ENCODE measurements at places on chromosomes 6 and 20.

GRCh38 chr6:80163754-80164187 lies 57.3 kb downstream of the BCKDHB start:
- no peak for DNase-seq

DNA sequence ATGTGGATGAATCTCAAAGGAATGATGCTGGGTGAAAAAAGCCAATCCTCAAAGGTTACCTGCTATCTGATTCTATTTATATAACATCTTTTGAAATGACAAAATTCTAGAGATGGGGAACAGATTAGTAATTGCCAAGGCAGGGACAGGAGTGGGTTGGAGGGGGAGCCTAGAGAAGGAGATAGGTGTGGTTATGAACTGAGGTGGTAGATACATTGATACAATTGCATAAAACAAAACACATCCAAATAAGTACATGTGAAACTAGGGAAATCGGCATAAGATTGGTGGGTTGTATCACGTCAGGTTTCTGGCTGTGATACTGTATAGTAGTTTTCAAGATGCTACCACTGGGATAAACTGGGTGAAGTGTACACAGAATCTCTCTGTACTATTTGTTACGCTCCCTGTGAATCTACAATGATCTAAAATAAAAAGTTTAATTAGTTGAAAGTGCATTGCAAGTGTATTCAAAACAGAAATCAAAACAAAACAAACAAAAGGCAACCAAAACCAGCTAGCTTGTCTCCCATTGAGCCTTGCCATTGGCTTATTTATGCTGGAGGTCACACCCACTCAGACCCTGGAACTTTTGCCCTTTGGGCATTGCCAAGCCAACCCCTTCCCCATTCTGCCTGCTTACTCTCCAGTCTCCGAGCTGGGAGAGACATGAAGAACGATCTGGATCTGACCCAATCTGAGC lies 27.8 kb downstream of the PPP1R16B start:
- no peak for DNase-seq

- no peak for DNase-seq
Observed at GRCh38 chr6:45422503-45423110, 44.9 kb upstream of the SUPT3H start.

GRCh38 chr6:159093609-159094443 lies 49.0 kb upstream of the TAGAP start:
- DNase-seq, result no peak

GRCh38 chr6:11210386-11211138 lies 21.9 kb downstream of the NEDD9 start:
- no peak for DNase-seq

DNA sequence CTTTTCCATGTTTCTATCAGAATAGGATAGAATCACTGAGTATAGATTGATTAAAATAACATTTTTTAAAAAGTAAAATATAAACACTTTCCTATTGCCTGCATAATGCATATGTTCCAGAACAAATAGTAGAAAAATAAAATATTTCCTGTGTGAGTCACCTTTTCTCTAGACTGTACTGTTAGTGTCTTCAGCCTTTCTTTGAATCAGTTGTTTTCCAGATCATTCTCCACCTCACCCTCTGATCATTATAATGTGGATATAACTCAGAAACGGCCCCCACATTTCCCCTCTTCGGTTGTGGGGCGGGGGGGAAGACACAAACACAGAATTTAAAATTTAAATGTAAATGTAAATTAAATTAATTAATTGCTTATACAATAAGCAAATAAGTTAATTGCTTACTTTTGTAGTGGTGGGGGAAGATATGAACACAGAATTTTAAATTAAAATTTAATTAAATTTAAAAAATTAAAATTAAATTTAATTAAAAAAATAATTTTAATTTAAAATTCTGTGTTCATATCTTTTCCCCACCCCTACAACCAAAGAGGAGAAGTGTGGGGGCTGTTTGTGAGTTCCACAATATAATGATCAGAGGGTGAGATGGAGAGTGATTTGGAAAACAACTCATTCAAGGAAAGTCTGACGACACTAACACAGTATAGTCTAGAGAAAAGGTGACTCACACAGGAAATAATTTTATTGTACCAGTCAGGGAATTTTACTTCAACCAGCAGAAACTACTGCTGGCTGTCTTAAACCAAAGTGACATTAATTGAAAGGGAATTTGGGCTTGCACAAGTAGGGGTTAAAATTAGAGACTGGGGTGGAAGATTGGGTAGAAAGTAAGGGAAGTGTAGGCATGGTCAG lies 37.1 kb upstream of the PROKR2 start:
- no peak for DNase-seq

DNA sequence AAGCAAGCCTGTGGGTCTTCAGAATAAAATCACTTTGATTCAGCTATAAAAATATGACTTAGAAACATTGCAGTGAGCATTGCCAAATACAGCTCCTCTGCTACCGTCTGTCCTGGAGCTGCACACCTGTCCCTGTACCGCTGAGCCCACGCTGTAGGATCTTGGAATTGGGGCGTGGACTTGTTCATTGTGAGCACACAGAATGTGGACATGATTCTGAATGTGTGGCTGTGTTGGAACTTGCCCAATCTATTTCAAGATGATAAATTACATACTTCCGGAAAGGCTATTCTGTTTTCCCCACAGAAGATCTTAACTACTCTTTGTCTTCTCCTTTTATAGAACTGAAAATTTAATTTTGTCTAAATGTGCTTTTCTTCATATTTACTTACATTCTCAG lies 107.3 kb downstream of the UST start:
- DNase-seq, result no peak

DNA sequence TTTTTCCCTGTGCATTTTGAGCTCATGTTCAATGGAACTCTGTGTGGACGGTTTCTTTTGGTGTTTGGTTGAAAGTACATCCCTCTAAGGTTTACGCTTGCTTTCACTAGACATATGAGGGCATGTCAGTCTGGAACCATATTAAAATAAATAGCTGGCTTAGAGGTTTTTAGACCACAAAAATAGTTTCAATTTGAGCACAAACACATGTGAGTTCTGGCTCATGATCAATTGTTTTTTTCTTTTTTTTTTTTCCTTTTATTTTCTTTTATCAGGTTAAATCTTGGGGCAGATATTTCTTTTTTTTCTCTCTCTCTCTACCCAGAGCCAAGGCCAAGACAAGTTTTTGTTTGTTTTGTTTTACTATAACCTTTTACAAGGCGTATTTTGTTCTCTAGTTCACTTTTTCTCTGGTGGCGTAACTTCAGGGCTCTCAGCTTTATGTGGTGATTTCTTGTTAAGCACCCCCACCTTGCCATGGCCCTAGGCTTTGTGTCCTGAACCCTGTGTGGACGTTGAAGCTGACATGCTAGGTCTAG lies 92.9 kb downstream of the SHLD1 start:
- no peak for DNase-seq

DNA sequence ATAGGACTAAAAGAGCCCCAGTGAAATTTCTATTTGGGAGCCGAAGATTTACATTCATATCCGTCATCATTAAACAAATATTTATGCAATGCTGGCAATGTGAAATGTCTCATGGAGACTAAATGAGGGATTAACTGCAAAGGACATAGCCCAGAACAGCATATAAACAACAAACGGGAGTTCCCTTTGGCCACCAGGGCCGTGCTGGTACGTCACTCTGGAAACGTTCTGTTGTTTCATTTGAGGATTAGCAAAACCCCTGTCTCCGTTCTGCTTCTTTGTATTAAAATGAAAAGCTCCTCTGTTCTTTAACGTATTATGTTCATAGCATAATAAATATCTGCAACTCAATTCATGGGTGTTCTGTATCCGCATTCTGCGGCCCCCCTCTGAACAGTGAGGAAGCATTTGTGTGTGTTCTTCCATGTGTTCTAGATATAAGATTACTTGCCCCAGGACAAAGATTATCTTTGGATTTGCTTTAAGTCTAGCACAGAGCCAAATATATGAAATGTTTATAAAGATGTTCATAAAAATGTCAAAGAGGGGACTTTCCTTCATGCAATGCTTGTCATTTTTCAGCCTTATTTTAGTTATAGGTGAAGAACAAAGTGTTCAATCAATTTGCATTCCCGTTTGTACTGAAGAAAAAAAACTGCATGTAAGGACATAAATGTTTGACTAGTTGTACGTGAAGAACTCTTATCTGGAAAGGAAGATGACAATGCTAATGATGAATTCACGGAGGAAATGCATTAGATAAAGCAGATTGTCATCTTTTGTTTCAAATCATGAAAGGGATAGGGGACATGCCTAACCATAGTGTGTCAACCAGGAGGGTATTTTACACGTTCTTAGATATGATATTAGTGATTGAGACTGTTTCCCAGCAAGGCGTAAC lies 90.0 kb upstream of the TNFAIP3 start:
- no peak for DNase-seq

- no peak for DNase-seq
Observed at GRCh38 chr20:53948383-53949318, 121.7 kb downstream of the BCAS1 start.

DNA sequence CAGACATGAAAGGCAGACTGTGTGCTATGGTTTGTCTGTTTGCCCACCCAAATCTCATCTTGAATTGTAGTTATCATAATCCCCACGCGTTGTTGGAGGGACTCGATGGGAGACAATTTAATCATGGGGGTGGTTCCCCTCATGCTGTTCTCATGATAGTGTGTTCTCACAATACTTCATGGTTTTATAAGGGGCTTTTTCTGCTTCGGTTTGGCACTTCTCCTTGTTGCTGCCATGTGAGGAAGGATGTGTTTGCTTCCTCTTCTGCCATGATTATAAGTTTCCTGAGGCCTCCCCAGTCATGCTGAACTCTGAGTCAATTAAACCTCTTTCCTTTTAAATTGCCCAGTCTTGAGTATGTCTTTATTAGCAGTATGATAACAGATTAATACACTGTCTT lies 47.2 kb upstream of the MICB start:
- DNase-seq, result no peak

GRCh38 chr6:149454346-149454848 lies 30.4 kb downstream of the ZC3H12D start:
- no peak for DNase-seq

DNA sequence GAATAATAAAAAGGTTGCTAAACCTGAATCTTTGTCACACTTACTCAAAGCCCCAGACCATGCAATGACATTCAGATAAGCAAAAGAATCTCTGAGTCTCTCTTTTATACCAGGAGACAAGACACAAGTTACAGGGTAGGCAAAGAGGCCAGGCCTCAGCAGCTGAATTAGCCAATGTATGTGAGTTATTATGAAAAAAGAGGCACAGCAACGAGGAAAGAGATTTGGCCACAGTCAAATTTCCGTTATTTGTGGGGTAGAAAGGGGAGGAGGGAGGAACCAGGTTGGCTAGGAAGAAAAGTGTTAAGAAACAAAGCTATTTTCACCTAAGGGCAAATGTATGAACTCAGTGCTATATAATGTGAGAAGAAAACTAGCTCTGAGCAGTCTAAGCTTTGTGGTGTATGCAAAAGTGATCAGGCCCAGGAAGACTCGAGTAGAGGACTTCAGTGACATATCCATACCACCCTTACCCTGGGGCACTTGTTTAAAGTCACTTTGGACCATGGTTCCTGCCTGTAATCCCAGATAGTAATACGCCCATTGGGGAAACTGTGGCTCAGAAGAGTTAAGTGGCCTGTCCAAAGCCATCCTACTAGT lies 19.1 kb downstream of the IPCEF1 start:
- DNase-seq, result no peak

- DNase-seq, result no peak
Observed at GRCh38 chr20:50607850-50608749, 83.2 kb downstream of the RIPOR3 start.

DNA sequence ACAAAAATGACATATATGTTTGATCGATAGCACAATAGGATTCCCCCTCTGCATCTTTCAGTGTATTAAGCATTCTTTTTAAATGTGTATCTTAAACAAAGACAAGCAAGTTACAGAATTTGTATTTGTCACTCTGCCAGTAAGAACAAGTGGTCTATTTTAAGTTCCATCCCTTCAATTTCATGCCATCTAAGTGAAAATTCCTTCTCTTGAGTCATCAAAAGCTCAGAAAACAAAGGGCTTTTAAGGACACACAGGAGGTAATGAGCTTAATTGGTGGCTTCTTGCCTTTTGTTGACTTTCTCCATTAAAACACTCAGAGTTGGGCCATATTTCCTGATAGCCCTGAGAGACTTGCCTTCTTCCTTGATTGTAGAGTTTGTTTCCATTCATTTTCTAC lies 547.8 kb downstream of the TENT5A start:
- no peak for DNase-seq

DNA sequence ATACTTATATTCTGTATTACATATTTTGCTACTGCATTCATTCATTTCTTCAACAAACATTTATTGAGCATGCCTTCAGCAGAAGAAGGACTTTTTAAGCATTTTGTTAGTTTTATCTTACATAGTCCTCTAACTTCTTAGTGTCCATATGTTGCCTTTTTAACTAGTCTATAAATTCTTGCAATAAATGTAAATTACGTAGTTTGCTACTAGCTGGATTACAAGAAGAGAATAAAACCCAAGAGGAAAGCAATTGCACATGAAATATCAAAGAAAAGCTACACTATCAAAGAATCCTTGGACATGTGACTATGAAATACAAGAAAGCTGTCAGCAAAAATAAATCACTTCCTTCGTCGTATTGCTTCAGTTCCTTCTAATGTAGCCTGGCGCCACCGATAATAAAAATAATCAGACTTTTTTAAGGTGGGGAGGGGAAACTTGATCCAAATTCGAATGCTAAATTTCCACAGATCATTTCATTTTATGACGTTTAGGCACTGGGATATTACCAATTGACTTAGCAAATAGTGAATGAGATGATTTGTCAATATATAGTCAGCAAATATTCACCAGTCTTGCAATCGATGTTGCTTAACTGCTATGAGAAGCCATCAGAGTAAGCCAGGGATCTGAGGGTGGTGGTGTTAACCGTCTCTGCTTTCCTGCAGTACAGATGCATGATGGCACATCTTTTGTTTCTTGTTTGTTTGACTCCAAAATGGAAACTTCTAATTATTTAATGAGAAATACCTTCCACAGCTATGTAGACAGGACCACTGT lies 258.7 kb upstream of the EXOC2 start:
- no peak for DNase-seq

DNA sequence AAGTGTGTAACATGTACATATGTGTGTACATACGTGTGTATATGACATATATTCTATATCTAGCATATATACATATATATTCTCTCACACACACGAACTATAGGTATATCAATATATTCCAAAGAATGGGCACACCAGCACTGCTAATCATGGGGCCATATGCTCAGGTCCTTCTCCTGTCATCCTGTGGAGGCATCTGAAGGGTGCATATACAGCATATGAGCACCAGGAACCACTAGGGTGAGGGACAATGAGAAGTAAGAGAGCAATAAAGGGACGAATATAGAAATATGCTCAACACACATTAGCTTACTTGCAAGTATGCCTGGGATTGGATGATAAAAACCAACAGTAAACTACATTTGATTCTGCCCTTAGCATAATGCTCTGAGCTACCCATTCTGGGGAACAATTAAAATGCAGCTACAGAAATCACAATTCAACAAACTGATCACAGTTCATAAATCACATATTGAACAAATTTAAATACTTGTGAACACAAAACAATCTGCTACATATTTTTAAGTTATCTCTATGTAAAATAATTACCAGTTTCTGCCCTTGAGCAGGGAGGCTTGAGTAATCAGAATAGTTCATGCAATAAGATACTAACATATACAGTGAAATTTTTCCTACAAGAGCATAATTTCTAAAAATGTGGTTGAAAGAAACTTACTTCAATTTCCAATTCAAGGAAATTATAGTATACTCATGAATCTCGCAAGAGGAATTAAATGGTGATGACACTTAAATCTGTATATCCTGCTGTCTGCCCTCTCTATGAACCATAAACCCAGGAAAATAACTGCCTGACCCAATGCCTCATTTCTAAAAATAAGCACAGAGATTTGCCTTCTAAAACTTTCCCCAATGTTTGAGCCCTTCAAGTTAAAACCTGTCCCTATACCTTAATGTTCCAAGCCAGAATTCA lies 272.2 kb upstream of the THEMIS start:
- no peak for DNase-seq

GRCh38 chr6:4889701-4890100 lies 113.5 kb downstream of the CDYL start:
- no peak for DNase-seq
